ENCODE measurements at places on chromosomes 2 and 18.
A peak's percentile ranks its signal among the peaks of the same experiment; 100 is the strongest.

DNA sequence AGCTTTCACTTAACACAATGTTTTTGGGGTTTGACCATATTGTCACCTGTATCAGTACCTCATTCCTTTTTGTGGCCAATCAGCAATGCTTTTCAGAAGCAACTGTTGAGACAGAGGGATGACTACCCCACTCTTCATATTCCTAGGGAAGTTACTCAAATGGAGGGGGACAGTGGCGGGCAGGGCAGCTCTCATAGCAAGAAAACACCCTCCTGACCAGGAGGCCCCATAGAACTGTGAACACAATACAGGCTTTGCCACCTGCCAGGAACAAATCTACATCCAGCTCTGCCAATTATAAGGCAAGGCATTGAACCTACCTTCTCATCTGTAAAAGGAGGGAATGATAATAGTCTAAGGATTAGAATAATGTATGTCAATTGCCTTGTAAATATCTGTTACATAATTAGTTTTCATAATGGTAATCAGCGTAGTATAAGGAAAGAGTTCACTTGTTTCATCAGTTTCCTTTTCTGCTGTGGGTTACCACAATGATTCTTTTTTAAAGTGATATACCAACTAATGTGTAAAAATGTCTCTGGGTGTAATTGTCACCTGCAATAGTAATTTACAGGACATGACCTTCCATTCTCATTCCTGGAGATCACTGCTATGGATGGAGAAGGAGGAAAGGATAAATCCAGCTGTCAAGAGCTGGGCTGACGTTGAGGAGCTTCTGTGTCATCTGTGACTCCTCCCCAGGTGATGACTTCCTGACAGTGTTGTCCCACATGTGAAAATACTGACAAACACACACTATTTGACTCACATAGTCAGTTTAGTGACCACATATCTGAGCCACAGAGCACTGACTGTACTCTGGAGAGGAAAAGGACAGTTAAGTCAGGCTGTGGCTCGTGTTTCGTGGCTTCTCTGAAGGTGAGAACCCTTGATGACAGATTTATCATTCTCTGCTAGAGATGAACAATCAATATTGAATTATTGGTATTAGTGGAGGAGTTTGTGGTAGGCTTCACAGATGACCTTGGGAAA, 13.5 kb downstream of the ALPK2 start:
- peak; percentile 41 for DNase-seq

- DNase-seq, result no peak
Observed at GRCh38 chr2:122384768-122385333, 629.4 kb downstream of the TSN start.

GRCh38 chr2:29726976-29727375, 194.4 kb downstream of the ALK start:
- DNase-seq, result no peak

DNA sequence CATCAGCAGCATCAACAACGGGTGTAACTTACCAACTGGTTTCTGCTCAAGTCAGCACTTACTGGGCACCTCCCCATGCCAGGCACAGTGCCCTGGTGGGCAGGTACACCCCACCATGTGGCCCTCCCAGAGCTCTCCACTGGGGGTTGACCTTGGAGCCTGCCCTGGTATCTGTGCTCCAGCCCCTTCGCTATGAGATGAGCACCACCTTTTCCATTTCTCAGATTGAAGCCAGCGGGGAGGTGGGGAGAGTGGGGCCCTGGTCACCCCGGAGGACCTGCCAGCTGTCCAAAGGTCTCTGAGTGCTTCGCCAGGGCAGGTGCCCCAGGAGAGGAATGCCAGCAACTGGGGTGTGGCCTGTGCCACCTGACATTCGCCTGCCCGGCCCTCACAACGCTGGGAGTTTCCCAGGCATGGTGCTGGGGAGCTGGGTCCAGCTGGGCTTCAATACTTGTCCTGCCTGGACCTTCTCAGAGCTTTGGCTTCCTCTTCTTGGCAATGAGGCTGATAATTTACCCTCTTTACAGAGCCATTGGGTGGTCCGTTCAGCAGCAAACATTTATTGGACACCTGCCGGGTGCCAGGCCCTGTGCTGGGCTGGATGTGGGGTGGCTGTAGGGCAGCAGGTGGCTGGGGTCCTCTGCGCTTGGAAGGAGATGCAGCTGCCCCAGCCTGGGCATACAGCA, 5.9 kb upstream of the ZAP70 start:
- DNase-seq, result no peak

GRCh38 chr2:182858671-182859070, 7.8 kb downstream of the FRZB start:
- DNase-seq, result no peak

GRCh38 chr2:98382086-98382485, 35.8 kb downstream of the CNGA3 start:
- DNase-seq, result no peak

GRCh38 chr2:59920961-59921360, 632.5 kb downstream of the BCL11A start:
- DNase-seq, result no peak

- DNase-seq, result peak; percentile 83
Observed at GRCh38 chr2:38740851-38741731, 10.1 kb downstream of the SRSF7 start.

DNA sequence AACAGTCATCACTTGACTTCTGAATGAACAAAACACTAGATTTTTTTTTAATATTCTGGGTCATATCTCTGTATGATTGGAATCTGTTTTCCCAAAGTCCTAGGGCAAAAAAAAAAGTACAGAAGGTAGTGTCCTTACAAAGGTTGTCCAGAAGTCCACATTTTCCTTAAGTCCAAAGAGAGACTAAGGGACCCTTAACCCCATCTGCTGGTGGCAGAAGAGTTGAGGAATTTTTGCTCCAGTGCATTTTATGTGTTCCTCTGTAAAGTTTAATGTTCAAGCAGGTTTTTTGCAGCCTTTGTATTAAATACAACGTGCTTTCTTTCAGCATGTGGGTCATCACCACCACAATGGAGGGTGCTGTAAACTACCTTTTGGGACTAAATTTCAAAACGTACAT, 215.9 kb downstream of the SP3 start:
- DNase-seq, result peak; percentile 9

- DNase-seq, result no peak
Observed at GRCh38 chr2:109339519-109339966, 210.5 kb downstream of the SH3RF3 start.

DNA sequence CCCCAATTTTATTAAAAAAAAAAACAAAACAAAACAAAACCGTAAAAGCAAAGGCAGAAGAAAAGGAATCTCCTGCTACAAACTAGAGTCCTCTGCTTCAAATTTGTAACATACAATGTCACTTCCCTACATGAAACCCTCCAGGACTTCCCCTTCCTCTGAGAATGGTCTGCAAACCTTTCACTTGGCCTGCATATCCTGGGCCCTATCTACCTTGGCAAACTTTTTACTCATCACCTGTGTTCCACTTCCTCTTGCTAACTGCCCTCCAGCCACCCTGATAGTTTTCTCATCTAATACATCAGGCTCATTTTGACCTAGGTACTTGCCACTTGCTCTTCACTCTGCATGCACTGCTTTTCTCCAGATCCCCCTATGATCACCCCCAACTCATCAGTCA, 255.5 kb downstream of the ETAA1 start:
- DNase-seq, result no peak

DNA sequence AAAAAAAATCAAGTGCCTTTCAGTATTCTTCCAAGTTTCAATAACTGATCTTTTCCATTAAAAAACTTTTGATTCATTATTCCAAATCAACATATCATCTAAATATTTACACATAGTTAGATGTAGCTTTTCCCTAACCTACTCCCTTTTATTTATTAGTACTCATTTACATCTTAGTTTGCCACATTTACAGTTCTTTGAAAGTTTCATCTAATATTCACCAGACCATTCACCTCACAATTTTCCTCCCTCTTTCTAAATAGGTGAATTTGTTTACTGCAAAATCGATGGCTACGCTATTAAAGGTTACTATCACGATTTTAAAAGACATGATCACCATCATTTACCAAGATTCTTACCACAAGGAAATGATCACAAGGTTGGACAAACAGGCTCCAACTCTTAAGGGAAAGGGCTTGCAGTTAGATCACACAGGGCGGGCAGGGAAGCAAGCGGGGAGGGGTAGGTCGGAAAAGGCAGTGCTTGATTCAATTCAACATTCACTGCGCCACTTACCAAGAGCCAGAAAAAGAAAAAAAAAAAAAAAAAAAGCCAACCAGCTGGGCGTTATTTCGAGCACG, 654 bp upstream of the MARCHF7 start:
- no peak for DNase-seq

- no peak for DNase-seq
Observed at GRCh38 chr18:73043611-73044010, 175.8 kb upstream of the NETO1 start.

GRCh38 chr2:136495636-136496035, 269.7 kb upstream of the THSD7B start:
- no peak for DNase-seq

- no peak for DNase-seq
Observed at GRCh38 chr2:190582736-190583506, 48.4 kb upstream of the NEMP2 start.

- no peak for DNase-seq
Observed at GRCh38 chr2:40228310-40228709, 223.6 kb downstream of the SLC8A1 start.

GRCh38 chr2:133458280-133458679, 110.0 kb downstream of the NCKAP5 start:
- DNase-seq, result no peak

DNA sequence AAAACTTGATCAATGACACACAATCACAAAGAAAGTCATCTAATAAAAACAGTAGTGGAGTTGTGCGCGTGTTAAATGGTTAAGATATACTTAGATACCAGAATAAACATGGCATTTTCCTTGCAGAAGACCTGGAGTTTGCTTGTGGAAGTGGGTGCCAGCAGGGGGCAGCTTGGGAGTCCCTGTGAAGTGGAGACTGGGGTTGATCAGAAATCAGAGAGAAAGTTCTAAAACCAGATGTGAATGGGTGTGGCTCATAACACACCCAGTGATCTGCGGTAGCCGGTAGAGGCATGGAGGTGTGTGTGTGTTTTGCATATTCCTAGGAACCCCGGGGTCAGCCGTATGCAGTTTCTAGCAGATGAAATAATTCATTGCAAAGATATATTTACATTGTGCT, 300.1 kb upstream of the TRIB2 start:
- peak; percentile 70 for DNase-seq

- no peak for DNase-seq
Observed at GRCh38 chr2:105403783-105404698, 5.2 kb upstream of the FHL2 start.

DNA sequence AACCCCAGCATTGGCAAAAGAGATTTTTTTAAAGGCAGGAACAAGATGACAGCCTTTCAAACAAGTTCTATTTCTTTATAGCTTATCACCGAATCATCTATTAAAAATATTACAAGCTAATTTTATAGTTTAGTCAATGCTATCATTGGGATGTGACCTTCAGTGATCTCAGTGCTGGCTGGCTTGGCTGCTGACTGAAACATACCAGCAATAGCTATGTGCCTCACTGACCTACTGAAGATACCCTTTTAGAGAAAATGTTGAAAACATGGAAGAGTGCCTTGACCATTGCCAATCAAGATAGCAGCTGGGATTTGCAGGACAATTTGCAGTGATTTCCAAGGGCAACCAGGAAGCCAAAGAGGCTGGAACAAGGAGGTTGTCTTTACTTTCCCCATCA, 44.0 kb downstream of the CSRNP3 start:
- DNase-seq, result no peak

- no peak for DNase-seq
Observed at GRCh38 chr2:29691391-29691950, 229.9 kb downstream of the ALK start.

- DNase-seq, result no peak
Observed at GRCh38 chr2:200943527-200944105, 19.8 kb downstream of the ORC2 start.

DNA sequence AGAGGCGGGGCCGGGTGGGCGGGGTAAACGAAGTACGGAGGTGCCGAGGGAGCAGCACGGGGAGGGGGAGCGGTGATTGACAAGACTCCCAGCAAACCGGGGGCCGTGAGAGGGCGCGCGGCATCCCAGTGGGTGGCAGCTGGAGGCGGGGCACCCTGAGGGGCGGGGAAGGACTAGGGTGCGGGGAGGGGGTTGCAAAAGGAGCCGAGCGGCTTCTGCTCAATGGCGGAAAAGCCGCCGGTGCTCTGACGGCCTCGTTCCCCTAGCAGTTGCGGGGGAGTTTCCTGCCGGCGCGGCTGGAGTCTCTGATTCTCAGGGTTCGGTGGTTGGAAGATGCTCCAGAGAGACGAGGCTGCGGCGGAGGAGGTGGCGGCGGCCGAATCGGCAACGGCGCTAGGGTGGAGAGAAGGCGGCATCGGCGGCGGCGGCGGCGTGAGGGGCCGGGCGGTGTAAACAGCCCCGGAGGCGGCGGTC, at the start of gene PPM1B:
PPM1B (plus strand) TSS at position 195 of the 474 bp plus-strand sequence. CDS start 32,325 bp downstream, outside the sequence.
- DNase-seq, result no peak

- peak; percentile 97 for DNase-seq
Observed at GRCh38 chr2:219206328-219207133, at the start of gene ZFAND2B. Gene ZFAND2B, plus strand, starts transcription at chr2:219206782. Its CDS starts 206 bp downstream, at chr2:219206988.

- DNase-seq, result no peak
Observed at GRCh38 chr2:14827226-14828023, 194.9 kb downstream of the LRATD1 start.

DNA sequence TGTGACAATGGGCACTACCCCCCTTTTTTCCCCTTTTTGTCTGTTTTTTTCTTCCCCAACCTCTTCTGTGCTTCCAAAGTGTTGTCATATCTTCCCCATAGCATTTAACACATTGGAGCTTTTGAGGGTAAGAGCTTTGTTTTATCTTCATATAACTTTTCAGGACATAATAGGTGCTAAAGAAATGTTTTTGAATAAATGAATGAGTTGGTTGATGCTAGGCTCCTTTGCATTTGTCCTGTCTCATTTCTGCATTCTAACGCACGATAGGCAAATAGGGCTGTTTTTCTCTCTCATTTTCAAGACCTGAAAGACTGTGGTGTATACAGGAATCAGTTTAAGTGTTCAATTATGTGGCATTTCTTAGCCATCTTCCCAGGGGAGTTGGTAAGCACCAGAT, 832 bp upstream of the COPS7B start:
- no peak for DNase-seq

DNA sequence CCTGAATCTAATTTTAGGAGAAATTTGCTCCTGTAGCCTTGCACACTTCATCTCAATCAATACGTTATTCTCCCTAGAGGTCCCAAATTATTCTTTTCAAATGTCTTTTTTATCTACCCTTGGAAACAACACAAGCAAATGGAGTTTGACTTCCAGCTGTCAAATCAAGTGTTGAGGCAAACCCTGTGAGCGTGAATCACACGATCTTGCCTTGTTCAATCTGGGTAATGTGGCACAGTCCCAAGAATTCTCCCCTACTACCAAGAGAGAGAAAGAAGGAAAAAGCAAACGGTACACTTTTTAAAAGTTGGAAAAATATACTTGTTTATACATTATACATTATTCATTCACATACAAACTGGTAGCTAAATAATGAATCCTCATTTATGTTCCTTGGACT, 2035.3 kb upstream of the CELF4 start:
- no peak for DNase-seq

GRCh38 chr2:235523021-235523420, 29.2 kb downstream of the AGAP1 start:
- DNase-seq, result no peak

GRCh38 chr18:47737956-47738355, 192.5 kb downstream of the SMAD2 start:
- DNase-seq, result no peak
